ENCODE measurements at places on chromosomes 2 and 18.

- DNase-seq = no peak
These were observed 312 bp downstream of the NR4A2 start for GRCh38 chr2:156332284-156332533.

- no peak for DNase-seq
These were observed 86.1 kb downstream of the TRIP12 start for GRCh38 chr2:229835596-229836283.

DNA sequence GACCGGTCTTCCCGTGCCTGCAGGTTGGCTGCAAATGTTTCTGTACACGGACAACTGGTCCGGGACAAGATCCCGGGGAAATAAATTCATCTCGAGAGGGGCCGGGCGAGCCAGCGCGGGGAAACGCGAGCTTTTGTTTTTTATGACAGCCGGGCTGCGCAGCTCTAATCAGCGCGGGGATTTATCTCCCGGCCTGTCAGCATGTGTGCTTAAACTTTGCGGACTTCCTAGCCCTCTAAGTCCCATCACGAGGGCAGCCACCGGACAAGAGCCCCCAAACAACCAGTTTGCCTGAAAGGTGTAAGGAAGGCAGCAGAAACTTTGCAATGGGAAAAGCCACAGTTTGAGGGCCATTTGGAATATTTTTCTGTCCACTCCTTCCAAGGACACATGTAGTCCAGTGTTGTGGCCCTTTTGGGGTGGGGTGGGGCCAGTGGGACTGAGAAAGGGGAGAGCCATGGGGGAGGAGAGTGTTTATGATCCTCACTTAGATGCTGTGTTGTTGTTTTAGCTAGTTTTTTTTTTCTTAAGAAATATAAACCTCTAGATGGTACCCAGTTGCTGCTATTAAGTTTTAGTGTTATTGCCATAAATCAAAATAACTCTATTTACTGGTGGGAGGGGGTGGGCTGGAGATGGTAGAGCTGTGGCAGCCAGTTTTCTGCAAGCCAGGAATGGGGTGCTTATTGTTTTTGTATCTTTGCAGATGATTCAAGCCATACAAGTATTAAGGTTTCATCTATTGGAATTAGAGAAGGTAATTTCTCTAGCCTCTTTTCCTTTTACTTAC lies 6.0 kb downstream of the MEIS1 start:
- DNase-seq = no peak

- no peak for DNase-seq
These were observed 204.5 kb downstream of the ZFP36L2 start for GRCh38 chr2:43021791-43022509.

DNA sequence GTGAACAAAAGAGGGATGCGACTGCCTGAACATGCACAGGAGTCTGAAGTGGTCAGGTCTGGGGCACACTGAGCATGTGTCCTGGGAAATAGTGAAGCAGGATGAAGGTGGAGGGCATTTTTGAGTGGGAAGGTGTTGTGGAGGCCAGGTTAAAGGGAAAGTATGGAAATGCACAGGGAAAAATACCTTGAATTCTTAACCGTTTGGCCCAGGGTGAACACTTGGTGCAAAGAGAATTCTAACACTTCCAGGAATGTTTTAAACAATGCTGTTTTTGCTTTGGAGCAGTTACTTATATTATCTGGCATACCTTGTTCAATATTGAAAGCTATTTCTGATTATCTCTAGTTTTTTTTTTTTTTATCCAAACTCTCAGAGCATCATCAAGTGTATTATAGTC lies 623.5 kb downstream of the DCC start:
- DNase-seq = no peak

DNA sequence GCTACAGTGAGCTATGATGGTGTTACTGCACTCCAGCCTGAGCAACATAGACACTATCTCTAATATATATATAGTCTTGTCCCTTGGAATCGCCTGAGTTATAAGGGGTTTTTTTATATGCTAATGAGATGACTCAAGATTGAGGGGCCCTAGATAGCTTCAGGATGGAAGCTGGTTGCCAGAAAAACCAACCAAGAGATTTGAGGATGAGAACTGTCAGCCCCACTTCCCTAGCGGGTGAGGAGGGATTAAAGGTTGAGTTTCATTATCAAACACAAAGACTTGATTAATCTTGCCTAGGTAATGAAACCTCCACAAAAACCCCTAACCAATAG lies 12.6 kb upstream of the GALM start:
- DNase-seq = no peak

GRCh38 chr2:164943289-164943688 lies 12.0 kb downstream of the SLC38A11 start:
- DNase-seq = no peak

DNA sequence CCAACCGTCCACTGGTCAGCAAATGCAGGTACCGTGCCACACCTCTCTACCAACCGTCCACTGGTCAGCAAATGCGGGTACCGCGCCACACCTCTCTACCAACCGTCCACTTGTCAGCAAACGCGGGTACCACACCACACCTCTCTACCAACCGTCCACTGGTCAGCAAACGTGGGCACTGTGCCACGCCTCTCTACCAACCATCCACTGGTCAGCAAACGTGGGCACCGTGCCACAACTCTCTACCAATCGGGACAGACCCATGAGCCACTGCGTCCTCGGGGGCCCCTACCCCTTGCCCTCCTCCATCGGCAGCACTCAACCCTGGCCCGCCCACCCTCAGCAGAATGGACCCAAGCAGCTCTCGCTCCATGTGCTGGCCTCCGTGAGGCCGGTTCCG lies 226.4 kb upstream of the SALL3 start:
- no peak for DNase-seq

GRCh38 chr2:11344956-11345677 lies 681 bp upstream of the ROCK2 start:
- DNase-seq = no peak

DNA sequence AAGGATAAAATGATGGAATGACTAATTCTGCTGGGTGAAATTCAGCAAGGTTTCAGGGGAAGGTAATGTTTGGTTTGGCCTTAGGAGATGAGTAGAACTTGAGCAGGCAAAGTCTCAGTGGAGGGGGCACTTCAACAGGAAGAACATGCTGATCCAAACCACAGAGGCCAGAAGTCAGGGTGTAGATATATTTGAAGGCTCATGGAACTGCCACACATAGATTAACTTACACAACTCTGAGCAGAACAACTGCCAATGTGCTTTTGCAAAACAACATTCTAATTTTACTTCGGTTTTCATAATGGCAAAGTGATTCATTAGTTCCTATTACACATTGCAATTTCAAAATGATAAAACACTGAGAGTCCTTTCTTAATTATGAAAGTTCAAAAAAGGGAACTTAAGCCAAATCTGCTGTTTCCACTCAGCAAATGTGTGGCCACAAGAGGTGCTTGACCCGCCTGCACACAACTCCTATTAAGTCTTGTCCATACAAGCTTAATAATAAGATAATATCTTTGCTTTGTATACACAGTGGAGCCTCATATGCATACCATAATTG lies 284.8 kb downstream of the MREG start:
- no peak for DNase-seq

- DNase-seq = no peak
These were observed 72.3 kb upstream of the PSME4 start for GRCh38 chr2:54042897-54043620.

GRCh38 chr18:8994603-8995002 lies 107.9 kb upstream of the NDUFV2 start:
- DNase-seq = no peak

GRCh38 chr18:9982711-9983110 lies 68.9 kb downstream of the VAPA start:
- no peak for DNase-seq

DNA sequence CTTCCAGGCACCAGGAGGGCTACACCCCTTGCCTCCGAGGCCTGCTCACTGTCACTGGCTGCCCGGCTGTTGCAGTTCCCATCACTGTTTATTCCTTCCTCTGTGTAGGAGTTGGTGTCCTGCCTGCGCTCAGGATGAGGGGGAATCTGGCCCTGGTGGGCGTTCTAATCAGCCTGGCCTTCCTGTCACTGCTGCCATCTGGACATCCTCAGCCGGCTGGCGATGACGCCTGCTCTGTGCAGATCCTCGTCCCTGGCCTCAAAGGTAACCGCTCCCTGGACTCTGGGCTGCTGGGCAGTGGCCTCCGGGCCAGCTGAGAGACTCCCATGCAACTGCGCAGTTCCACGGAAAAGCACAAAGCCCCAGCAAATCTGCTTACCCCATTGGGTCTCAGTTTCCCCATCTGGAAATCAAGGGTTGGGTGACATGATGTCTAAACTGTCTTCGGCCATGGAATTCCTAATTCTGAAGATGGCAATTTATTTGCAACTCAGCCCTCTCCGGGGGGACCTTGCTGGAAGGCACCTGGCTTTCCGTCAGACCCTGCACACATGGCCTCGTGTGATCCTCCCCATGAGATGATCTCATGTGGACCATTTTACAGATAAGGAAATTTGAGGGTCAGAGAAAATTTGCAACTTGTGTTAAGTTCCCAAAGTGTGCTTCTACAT lies 9.4 kb downstream of the COLEC11 start:
- DNase-seq = no peak

DNA sequence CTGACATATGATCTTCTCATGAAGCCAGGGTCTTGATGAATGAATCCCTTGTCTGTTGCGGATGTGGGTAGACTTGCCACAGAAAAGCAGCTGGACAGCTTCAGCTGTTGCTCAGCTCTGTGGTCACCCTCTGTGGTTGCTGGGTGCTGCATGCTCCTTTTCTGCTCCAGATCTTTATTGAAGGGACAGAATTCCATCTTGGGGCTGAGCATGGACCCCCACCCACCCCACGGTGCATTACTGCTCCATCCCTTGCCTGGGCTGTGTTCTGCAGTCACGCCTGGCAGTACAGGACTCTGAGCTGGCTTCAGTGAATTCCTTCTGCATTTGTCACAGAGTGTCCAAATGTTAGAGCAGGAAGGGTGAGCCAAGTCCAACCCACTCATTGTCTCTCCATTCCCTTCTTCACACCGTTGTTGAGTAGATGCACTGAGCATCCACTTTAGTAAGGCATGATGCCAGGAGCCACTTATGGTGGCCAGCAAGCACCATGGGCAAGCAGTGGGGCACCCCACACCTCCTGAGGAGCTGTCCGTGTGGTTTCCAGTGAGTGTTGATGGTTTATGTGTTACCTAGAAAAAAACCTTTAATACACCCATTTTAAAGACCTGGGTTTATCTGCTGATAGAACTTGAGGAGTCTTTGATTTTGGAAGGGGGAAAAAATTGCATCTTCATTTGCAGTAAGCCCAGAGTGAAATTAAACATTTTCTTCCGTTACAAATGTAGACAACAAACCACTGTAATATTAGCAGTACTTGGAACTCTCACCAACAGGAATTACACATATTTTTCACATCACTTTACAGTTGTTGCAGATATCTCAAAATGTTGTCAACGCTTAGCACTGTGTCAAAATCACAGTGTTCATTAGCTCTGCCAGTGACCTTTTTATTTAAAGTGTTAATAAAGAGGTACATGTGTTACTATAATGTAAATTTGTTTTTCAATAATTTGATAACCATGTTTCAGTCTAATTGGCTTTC lies 14.7 kb upstream of the ITGB6 start:
- DNase-seq = peak; percentile 7

DNA sequence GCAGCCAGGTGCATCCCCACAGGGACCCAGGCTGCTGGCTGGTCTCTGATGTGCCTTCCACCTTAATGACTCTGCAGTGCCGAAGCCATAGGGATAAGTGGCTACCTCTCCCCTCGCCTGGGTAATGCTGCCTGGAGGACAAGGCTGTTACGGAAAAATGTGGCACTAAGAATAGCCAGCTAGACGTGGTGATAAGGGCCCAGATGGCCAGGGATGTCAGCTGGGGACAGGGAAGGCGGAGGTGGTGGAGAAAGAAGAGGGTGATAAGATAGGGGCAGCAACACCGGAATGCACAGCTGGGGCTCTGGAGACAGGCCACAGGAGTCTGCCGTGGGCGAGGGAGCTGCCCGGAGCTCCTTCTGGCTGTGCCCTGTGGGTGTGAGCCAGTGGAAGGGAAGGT lies 170.6 kb downstream of the FHOD3 start:
- no peak for DNase-seq

GRCh38 chr18:65907281-65907680 lies 156.5 kb downstream of the CDH7 start:
- DNase-seq = no peak

DNA sequence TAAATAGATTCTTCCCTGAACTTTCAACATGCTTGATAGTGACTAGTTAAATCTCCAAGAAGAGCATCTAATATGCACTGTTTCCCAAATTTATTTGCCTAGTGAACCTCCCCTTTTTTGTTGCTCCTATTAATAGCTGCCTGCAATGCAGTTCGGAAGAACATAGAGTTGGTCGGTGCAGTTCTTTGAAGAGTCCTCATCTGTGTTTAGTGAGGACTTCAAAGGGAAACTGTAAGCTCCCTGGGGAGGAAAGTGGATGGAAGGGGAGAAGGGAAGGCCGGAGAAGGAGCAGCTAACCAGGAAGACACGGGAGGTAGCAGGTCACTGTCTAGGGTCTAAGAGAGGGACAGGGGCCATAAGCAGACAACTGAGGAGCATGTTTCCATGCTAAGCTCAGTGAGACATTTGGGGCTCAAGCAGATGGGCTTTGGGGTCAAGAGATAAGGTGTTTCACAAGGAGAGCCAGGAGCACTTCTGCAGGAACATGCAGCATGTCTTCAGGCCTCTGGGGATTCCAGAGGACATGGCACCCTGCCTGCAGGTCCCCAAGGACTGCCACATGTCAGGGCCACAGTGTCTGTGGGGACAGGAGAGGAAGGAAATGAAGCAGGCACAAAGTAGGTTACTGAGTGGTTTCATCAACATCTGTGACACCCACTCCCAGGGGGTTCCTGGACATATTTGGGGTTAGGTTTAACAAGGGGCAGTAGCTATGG lies 48.7 kb upstream of the ANXA4 start:
- no peak for DNase-seq

DNA sequence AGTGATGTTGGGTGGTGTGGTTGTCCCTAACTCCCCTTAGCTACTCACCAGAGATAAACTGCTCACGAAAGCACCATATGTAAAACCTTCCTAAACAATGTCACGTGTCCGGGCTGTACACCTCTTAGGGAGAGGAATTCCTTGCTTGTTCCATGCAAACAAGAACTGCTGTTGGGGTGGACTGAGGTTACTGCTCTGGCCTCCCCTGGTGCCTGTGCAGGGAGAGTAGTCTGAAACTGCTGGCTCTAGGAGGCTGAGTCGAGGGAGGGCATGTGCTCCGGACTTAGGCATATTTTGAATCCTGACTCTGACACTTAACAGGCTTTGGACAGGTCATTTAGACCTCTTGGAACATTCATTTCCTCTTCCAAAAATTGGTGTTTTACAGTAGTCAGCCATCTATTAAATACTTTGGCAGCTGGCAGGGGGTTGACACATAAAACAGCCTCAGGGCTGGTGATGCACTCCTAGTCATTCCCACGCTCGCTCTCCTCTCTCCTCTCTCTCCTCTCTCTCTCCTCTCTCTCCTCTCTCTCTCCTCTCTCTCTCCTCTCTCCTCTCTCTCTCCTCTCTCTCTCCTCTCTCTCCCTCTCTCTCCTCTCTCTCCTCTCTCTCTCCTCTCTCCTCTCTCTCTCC lies 10.6 kb downstream of the THNSL2 start:
- no peak for DNase-seq

GRCh38 chr2:179344280-179344964 lies 79.8 kb upstream of the SESTD1 start:
- no peak for DNase-seq

All from stimulated activated CD8-positive, alpha-beta memory T cell treated with anti-CD3 and anti-CD28 coated beads, Interleukin-7, amount 100 ng/mL, for 4 hours (primary cell).